ENCODE measurements at places on chromosomes 1 and 21. TPM values are rescaled to one million over a fixed set of nuclear protein-coding genes. Genes with fewer than 3 reads are reported as not detected.

GRCh38 chr1:22104865-22105437 is 37.9 kb downstream of the WNT4 start:
- no peak overlapping the region for H3K4me3 ChIP-seq
- no peaks in the 10 kb centered on the region for H3K4me1 ChIP-seq
- H3K27me3 ChIP-seq: no peaks in the 10 kb centered on the region
- H3K36me3 ChIP-seq: no peaks in the 10 kb centered on the region

GRCh38 chr1:232786845-232787455 is 18.3 kb upstream of the MAP10 start:
- DNase-seq: no peak
- no peaks in the 10 kb centered on the region for H3K36me3 ChIP-seq
- H3K4me1 ChIP-seq: no peaks in the 10 kb centered on the region
- no peaks in the 10 kb centered on the region for H3K27me3 ChIP-seq

GRCh38 chr1:184931566-184931965 is 42.7 kb downstream of the NIBAN1 start:
- no peak for DNase-seq
- peaks cover 15% of the 10 kb centered on the region for H3K27me3 ChIP-seq
- no peaks in the 10 kb centered on the region for H3K36me3 ChIP-seq
- no peaks in the 10 kb centered on the region for H3K4me1 ChIP-seq

MMEL1 gene
- total RNA-seq: 13.9 TPM

GRCh38 chr1:114154146-114154962 is 685 bp upstream of the SYT6 start:
- peaks cover 4% of the 10 kb centered on the region for H3K4me1 ChIP-seq
- peaks cover 52% of the 10 kb centered on the region for H3K27me3 ChIP-seq
- no peak for DNase-seq
- no peak overlapping the region for H3K4me3 ChIP-seq
- no peak overlapping the region for H3K27ac ChIP-seq
- H3K36me3 ChIP-seq: no peaks in the 10 kb centered on the region

DNA sequence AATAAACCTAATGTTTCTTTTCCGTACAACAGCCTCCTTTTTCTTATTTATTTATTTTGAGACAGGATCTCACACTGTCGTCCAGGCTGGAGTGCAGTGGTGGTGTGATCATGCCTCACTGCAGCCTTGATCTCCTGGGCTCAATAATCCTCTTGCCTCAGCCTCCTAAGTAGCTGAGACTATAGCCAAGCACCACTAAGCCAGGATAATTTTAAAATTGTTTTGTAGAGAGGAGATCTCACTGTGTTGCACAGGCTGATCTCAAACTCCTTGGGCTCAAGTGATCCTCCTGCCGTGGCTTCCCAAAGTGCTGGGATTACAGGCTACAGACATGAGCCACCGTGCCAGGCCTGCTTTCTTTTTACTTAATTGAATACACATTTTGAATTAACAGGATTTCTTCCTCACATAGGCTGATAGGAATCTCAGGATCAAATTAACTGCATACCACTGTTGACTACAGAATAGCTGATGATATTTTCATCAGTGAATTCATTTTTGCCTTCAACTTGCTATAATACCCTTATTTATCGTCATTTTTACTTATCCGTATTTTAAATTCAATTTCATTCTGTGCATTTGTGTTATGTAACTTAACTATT is 2010.5 kb downstream of the NCAM2 start:
- H3K27ac ChIP-seq: no peak overlapping the region
- no peak for DNase-seq
- no peaks in the 10 kb centered on the region for H3K4me1 ChIP-seq
- no peaks in the 10 kb centered on the region for H3K27me3 ChIP-seq

Data from colonic mucosa (tissue), 4 donors.